ENCODE measurements at places on chromosomes 11 and 22. TPM values are rescaled to one million over a fixed set of nuclear protein-coding genes. Genes with fewer than 3 reads are reported as not detected.

DNA sequence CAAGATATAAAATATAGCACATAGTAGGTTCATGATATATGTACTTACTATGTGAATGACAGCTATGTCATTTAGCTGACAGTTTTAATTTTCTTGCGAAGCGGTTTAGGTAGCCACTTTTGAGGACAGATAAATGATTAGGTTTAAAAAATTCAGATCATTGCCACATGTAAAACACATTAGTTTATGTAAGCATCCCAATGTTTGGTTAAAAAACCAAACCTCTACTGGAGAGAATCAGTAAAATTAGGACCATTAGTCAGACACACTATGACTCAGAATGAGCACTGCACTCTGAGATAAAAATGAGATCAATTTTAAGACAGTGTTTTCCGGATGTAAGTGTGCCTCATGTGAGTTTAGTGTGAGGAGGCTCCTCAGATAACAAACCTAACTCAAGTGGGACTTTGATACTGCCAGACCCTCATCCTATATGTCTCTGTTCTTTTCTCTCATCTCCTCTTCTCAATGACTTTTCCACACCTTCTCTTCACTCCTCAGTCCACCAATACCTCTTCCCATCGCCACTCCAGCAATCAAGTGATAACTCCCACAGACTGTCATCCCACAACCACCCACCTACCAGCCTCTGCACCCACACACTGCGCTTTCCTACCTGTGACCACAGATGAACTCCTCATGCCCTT lies 6.8 kb upstream of the OR2AT4 start:
- DNase-seq: no peak

- DNase-seq: no peak
Observed at GRCh38 chr11:104968355-104968855, at the start of gene CASP4. TSS of gene CASP4 (minus strand) at chr11:104968574. CDS start at chr11:104968525, 49 bp downstream.

PAMR1 gene
- total RNA-seq: not detected

DNA sequence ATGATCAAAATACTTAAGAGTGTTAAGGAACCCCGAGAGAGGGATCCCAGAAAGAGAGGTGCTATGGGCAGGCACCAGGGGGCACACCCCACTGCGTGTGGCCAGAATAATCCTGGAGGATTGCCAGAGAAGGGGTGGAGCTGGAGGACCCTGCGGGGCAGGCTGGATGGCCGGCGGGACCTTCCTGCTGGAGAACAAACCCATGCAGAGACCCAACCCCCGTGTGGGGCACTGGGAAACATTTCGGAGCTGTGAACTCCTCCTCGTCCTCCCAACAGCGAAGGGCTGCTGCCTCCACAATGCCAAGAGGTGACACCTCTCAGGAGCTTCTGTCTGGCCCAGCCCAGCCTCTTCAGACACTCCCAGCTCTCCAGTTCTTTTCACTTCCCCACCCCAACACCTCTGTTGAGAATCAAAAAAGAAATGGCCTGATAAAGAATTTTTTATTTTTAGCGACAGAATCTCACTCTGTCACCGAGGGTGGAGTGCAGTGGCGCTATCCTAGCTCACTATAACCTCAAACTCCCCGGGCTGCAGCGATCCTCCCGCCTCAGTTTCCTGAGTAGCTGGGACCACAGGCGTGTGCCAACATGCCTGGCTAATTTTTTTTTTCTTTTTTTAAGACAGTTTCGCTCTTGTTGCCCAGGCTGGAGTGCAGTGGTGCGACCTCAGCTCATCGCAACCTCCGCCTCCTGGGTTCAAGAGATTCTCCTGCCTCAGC lies 25.6 kb downstream of the RHOD start:
- DNase-seq: no peak

DNA sequence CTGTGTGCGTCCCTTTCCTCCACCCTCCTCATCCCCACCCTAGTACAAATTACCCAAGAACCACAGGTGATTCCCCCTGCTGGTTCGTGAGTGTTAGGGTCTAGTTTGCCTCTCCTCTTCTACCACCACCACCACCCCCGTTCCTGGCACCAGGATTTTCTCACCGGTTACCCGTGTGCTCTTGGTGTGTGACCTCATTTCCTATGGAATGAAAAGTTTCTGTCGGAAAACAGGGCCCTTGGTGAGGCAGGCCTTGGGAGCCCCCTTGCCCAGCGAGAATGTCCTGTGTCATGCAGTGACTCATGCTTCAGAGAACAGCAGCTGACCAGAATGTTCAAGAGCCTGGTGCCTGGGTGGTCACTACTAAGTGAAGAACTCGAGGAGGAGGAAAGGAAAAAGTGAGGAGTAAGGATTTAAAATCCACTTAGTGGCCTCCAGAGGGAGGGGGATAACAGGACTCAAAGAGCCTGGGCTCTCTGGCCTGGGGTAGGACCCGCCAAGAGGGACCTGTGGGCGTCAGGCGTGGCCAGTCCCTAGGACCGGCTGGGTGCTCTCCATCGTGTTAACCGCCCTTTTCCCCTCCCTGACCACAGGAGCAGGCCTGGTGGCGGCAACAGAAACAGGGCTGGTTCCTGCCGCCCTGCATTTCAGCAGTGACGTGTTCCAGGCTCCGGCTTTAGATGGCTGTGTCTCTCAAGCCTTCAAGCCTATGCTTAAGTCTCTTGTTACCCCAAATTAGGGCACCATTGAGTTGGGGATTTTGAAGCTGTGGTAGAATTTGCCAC lies 30.2 kb downstream of the C22orf31 start:
- no peak for DNase-seq

All from CD4-positive, alpha-beta T cell (primary cell).